NCI-H2227 treated with DMSO at 0.1 percent for 48 hours (cell line): ENCODE measurements at places on chromosomes 4 and X.

DNA sequence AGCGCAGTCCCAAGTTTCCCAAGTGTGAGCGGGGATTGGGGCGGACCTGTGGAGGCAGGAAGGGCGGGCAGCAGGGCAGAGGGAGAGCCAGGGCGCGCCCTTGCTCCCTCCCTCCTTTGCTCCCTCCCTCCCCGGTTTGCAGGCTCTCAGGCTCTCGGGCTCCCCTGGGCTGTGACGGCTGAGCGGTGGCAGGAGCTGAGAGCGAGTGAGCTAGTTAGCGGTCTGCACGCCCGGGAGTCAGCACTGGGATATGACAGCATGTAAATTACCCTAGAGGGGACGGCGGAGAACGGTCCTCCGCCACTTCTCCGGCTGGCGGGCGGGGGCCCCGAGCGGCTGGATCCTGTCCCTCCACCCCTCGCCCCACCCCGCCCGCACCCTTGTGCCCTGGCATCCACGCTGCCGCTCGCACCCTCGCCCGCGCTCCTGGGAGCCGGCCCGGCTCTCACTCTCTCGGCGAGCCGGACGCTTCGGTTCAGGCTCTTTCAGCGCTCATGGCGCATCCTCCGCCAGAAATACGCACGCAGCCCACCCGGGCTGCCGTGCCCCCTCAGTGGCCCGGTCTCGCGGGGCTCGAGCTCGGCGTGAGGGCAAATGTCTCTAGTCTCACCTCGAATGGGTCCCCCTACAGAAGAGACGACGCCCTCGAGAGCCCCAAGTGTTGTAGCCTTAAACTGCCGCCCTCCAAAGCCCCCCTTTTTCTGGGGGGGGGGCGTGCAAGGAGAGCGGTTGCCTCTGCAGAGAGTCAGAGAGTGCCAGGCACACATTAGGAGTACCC is at the start of gene TSC22D3:
TSC22D3 (minus strand) TSS at position 54 of the 778 bp plus-strand sequence. CDS start 368 bp downstream, outside the sequence.
- DNase-seq = peak; percentile 24

DNA sequence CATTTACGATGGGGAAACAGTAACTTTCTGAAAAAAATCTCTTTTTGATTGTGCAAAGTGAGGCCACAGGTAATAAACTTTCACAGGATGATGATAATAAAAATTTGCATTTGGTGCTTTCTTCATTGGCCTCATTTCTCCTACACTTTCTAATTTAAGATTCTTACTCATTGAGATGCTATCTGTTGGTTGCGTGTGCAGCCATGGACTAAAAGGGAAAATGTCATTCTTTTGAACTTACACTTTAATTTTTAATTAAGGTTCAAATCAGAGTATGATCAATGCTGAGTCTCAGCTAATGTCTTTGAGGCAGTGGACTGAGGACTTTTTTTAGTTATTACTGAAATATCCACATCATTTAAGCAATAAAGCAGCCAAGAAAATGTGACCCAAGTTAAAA is 87.6 kb downstream of the SEL1L3 start:
- DNase-seq = no peak

GRCh38 chr4:166458756-166459155 is 585.7 kb downstream of the TLL1 start:
- no peak for DNase-seq

DNA sequence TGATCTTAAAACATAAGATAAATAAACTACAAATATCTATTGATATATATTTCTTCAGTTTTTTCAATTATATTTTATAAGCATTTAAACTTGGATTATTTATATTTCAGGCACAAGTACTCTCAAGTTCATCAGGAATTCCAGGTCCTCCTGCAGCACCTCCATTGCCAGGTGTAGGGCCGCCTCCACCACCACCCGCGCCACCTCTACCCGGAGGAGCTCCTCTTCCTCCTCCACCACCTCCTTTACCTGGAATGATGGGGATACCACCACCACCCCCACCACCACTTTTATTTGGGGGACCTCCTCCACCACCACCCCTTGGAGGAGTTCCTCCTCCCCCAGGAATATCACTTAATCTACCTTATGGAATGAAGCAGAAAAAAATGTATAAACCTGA is 74.0 kb downstream of the RPA4 start:
- no peak for DNase-seq

- DNase-seq = no peak
These were observed 85.9 kb downstream of the CLDN34 start for GRCh38 chrX:10052906-10053625.

- no peak for DNase-seq
These were observed 13.0 kb upstream of the DAPP1 start for GRCh38 chr4:99803566-99804101.

- no peak for DNase-seq
These were observed 79.7 kb downstream of the CPE start for GRCh38 chr4:165458471-165458870.

- no peak for DNase-seq
These were observed 25.7 kb upstream of the ZNF518B start for GRCh38 chr4:10482913-10483312.

GRCh38 chr4:80529026-80529425 is 193.5 kb downstream of the CFAP299 start:
- DNase-seq = no peak

- peak; percentile 63 for DNase-seq
These were observed 4.9 kb upstream of the TLR8 start for GRCh38 chrX:12901486-12901885.

DNA sequence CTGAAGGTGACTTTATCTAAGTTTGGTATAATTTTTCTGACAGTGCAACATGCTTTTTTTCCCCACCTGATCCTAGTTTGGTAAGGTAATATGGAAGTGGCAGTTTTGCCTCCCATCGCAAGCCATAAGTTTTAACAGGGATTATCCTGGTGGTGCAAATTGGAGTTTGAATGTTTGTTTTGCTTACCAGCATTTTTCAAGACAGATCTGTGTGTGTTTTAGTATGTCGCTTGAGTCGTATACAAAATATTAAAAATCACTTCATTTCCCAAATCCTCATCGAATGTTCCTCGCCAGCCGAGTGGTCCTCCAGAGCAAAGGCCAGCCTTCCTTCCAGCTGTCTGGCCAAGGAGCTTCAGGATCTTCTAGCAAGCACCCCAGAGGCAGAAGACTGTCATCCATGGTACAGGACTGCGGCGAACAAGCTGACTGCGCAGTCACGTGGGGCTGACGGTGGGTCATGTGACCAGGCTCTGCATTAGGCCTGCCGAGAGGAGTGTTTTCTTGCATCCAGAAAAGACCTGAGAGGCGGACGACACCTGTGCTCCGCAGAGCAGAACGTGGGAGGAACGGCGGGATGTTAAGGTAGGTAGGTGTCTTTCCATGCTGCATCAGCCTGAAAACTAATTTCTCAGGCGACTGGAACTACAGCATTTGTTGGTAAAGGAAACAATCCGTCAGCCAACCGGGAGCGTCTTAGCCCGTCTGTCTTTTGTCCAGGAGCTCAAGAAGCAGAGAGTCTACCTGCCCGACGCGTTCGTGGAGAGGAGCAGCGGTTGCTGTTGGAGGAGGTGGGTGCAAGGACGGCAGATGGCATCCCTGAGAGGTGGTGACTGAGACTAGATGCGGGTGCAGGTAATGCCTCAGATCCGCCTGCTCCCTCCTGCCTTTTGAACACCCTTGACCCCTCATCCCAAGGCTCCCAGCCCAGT is at the start of gene GPRASP3:
GPRASP3 (plus strand) TSS at position 507 of the 932 bp plus-strand sequence. CDS start 28,253 bp downstream, outside the sequence.
- DNase-seq = peak; percentile 89

- no peak for DNase-seq
These were observed 45.1 kb upstream of the CDX4 start for GRCh38 chrX:73401591-73402266.

DNA sequence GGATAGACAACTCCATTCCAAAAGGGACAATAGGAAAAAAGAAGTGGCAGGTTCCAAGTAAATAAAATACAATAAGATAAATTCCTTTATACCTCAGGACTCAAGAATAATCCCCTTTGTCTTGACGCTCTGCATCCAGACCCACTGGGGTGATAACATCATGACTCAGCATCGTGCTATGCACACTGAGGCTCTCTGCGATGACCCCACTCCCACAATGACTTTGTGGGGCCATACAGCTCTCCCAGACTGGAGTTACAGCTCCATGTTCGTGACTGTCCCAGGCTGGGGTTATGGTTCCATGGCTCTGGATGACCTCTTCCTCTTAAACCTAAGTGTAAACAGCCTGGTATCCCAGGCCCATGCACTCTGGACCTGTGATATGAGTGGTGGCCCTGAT is 254.5 kb upstream of the ADGRL3 start:
- no peak for DNase-seq

DNA sequence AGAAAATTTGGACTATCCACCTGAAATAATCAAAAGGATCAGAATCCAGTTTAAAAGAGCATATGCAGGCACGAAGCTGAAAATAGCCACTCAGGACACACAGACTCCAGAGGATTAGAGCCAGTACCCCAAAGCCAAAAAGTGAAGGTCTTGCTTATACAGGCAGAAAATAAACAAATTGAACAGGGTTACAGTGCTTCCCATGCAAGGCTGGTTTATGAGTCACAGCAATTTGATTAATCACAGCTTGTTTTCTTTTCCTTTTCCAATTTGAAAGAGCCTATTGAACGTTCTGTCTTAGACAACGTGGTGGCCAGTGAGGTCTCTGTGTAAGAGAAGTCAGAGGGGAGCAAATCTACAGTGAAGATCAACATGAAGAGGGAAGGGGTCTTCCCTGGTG is 10.2 kb downstream of the HGFAC start:
- no peak for DNase-seq

DNA sequence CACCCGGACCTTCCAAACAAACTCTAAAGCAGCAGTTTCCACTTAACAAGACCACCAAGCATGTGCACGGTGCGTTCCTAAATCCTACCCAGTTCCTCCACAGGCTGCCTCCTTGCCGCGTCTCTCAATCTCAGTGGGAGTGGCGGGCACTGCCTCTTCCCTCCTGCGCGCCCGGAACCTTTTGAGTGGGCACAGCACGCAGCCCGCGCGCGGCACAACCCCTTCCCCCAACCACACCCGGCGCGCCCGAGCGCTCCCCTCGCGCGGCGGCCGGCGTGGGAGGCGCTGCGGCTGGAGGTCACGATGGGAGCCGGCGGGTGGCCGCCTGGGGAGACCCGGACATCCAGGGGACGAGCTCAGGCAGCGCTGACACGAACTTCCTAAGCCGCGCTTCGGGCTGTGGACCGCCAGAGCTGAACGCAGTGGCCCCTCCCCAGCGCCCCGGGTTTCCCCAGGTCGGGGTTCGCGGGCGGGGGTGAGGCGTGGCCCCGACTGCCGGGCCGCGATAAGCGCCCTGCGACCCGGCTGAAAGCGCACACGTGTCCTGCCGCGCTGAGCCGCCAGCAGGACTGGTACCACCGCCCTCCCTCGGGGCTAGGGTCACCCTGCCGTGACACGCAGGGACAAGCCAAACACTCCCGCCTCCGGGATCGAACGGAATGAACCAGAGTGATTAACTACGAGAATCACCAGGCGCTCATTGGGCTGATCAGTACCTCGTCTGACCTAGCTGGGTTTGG is at the start of gene ABCG2:
ABCG2 (minus strand) TSS at position 151 of the 740 bp plus-strand sequence. CDS start 18,644 bp downstream, outside the sequence.
- DNase-seq = no peak

GRCh38 chr4:10016169-10016568 is 5.1 kb downstream of the SLC2A9 start:
- no peak for DNase-seq

- DNase-seq = no peak
These were observed 7.8 kb upstream of the XK start for GRCh38 chrX:37677765-37678164.

- DNase-seq = no peak
These were observed 969.5 kb upstream of the NDST4 start for GRCh38 chr4:116082808-116083366.

DNA sequence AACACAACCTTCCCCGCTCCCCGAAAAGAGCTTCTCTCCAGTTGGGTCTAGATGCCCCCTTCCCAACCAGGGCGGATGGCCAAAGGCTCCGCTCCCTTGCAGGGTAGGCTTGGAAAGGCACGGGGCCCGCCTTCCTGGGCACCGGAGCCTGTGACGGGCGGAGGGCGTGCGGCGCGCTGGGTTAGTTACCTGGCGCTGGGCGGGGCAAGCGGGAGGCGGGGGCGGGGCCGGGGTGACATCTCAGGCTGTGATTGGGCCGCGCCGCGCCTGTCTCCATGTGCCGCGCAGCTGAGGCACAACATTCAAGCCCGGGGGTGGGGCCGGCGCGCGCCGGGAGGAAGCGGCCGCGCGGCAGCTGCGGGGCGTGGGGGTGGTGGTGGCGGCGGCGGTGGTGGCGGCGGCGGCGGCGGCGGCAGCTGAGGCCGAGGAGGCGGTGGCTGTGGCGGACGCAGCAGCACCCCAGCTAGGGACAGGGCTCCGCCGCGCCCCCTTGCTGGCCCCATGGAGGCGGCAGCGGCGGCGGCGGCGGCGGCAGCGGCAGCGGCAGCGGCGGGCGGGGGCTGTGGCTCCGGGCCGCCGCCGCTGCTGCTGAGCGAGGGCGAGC is at the start of gene REPS2:
REPS2 (plus strand) TSS at position 298 of the 604 bp plus-strand sequence; CDS start at position 502, 204 bp downstream.
- DNase-seq = peak; percentile 70

- no peak for DNase-seq
These were observed 54.8 kb upstream of the SRD5A3 start for GRCh38 chr4:55291227-55291640.

DNA sequence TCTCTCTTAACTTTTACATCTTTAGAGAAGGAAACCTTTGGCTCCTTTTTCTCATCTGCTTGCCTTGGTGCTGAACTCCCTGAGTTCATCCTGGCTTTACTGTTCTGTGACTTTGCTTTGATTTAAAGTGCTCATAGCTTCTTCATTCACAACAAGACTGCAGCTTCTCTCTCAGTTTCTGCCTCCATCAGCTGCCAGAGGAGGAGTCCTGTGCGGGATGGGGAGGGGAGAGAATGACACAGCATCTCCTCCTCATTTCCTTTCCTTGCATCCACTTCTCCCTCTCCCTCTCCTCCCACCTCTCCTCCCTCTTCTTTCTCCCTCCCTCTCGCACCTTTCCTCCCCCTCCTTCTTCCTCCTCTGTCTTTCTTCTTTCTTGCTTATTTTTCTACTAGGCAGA is 42.0 kb downstream of the CBLL2 start:
- no peak for DNase-seq

DNA sequence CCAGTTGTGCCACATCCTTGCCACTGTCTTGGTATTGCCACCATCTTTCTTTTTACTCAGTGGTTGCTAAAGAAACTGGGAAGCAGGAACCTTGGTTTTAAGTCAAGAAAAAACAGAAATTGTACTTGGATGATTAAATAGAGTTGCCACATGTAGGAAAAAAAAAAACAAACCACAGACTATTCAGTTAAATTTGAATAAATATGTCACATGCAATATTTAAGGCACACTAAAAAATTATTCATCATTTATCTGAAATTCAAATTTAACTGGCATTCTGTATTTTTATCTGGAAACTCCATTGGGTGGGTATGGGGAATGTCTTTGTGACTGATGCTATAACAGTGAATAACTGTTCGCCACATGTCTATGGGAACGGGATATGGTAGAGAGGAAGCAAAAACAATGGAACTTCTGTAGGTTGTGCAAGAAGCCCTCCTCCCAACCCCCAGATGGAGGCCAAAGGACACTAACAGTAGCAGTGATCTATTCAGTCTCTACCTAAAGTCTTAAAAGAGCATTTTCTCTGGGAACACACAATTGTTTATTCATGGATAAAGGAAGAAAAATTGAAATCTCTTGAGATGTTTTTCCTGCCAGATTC is 57.0 kb upstream of the PLAC8 start:
- no peak for DNase-seq

GRCh38 chr4:139890816-139891215 is 225.2 kb downstream of the MGST2 start:
- DNase-seq = no peak

- no peak for DNase-seq
These were observed 140.2 kb upstream of the LDB2 start for GRCh38 chr4:17038510-17039176.
